ENCODE measurements at places on chromosomes 12 and 14. TPM values are rescaled to one million over a fixed set of nuclear protein-coding genes. Genes with fewer than 3 reads are reported as not detected.

CD163 gene
- polyA plus RNA-seq = 14.5 TPM

GALNT16 gene
- 24.1 TPM for polyA plus RNA-seq

SLC2A14 gene
- polyA plus RNA-seq = 0.47 TPM

- DNase-seq = no peak
Observed at GRCh38 chr12:110582276-110583136, 612 bp downstream of the PPTC7 start.

DNA sequence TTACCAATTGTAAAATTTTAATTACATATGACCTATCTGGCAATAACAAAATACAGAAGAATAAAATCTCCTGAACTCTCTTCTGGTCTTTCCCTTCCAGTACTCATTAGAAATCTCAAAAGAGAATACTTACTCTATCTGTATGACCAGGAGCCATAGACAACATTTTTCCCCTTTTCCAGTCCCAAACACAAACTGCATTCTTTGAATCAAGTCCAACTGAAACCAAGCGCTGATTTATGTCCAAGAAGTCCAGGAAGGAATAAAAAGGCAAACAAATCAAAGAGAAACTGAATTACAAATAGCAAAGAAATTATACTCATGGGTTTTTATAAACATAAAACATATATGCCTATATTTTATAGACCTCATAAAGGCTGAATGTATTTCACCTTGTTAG, 46.7 kb downstream of the EML5 start:
- DNase-seq = no peak

- DNase-seq = no peak
Observed at GRCh38 chr12:130827432-130827831, 11.6 kb downstream of the STX2 start.

DNA sequence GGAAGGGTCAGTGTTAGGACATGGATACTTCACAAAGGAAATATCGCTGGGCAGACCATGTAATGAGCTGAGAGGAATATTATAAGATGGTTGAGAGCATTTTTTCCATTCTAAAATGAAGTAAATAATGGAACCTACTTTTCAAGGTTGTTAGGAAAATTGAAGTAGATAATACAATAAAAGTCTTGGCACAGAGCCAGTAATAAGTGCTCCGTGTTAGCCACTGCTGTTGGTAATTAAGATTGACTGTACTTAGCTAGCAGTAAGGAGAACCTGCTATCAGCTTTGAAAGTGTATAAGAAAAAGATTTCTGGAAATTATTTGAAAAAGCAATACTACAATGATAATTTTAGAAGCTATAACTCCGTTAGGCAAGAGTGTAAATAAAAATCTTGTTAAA, 77.6 kb downstream of the SCAF11 start:
- DNase-seq = no peak
